ENCODE measurements at places on chromosomes 16 and 17.

DNA sequence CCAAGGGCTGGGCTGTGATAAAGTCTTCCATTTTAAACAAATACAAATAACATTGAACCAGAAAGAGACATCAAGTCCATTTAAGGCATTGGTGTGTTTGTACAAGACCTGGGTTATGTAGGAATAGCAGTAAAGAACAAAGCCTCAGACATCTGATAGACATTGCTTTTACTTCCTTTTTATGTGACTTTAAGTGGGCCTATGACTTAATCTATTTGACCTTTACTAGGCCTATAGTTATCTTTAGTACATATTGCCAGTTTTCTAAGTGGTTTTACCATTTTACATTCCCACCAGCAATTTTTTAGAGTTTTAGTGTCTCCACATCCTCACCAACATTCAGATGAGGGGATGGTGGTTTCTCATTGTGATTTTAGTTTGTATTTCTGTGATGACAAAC, 298.8 kb downstream of the ZFHX3 start:
- DNase-seq = no peak

DNA sequence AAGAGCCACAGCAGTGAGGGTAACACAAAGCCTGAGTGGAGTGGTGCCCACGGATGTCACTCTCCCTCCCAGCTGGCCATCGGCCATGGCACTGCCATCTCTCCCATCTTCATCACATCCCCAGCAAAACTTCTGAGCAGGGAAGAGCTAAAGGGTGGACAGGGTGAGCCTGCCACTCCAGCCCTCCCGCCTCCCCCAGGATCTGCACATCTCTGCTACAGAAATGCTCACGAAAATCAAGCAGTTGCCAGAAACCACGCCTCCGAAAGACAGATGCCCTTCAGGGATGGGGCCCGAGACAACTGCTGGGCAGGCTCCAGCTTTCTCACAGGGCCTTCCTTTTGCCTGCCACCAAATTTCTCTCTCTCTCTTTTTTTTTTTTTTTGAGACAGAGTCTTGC, 3.6 kb downstream of the GRIN2C start:
- DNase-seq = no peak

- DNase-seq = no peak
Observed at GRCh38 chr17:49519781-49520180, 24.7 kb downstream of the NGFR start.

- peak; percentile 41 for DNase-seq
Observed at GRCh38 chr17:40190197-40191021, 13.1 kb downstream of the RAPGEFL1 start.

- DNase-seq = no peak
Observed at GRCh38 chr17:54919425-54919824, 18.8 kb downstream of the TOM1L1 start.

GRCh38 chr17:34579017-34579946, at the start of gene TMEM132E:
TMEM132E (plus strand) TSS chr17:34579582; CDS start chr17:34581077, 1,495 bp downstream.
- no peak for DNase-seq

- peak; percentile 17 for DNase-seq
Observed at GRCh38 chr17:1144162-1144561, 35.6 kb downstream of the ABR start.

GRCh38 chr17:33015716-33016346, 24.2 kb downstream of the SPACA3 start:
- DNase-seq = no peak

GRCh38 chr16:17947637-17948036, 388.9 kb downstream of the NPIPA8 start:
- DNase-seq = no peak

DNA sequence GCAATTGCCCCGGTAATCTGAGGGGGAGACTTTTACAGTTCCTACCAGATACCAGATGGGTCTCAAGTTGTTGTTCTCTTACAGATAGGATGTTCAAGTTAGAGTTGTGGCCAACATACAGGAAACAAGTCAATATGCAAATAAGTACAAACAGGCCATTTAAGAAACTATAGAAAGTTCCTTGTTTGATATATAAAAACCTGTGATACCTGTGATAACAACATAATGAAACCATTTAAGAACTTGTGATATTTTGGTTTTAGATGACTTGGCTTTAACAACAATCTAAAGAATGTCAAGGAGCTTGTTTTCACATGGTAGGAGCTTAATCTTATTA, 16.8 kb downstream of the CDR2 start:
- no peak for DNase-seq

DNA sequence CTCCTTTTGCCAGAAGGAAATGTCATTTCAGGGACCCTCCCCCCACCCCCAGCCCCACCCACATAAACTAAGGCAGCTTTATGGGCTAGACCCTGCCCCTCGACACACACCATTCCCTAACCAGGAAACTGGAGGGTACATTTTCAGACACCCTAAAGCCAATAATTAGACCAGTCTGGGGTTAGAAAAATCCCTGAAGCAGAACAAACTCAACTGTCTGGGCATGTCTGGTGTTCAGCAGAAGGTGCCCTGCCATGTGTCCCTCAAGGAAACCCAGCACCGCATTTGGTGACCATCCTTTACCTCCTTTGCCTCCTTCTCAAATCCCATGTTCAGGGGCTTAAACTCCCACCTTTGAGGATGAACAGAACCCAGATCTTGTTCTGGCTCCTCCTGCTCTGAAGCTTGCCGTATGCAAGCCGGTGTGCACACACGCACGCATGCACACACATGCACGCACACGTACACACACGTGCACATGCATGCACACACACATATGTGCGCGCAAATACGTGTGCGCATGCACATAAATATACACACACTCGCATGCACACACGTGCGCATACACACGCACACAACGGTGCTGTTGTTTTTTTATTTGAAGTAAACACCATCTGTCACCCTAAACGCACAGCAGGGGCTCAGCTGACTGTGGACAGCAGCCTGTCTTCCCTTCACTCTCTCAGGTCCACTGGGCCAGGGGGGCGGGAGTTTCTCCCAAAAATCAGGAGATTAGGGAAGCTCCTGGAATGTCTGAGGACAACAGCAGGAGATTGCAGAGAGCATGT, 156.8 kb upstream of the TNRC6C start:
- DNase-seq = no peak

DNA sequence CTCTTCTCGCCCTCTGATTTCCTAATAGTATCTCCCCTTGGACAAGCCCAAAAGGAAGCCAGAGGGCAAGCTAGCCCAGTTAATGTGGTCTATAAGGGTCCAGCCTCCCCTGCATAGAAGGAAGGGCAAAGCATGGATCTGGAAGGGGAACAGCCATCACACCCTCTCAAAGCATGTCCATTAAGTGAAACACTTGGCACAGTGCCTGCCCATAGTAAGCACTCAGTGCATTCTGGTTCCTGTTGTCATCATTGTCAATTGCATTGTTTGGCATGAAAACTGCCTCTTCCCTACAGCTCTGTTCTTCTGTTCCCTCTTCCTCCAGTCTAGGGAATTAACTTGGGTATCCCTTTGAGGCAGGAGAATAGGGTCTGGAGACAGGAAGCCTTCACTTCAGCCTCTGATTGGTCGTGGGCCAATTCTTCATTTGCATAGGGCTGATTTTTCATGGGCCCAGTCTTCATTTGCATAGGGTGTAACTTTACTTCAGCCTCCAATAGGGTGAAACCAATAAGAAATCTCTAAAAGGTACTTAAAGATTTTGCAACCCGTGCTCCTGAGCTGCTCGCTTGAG, 81.4 kb downstream of the C17orf67 start:
- no peak for DNase-seq

- DNase-seq = peak; percentile 49
Observed at GRCh38 chr17:4004517-4005295, 40.5 kb upstream of the ATP2A3 start.

DNA sequence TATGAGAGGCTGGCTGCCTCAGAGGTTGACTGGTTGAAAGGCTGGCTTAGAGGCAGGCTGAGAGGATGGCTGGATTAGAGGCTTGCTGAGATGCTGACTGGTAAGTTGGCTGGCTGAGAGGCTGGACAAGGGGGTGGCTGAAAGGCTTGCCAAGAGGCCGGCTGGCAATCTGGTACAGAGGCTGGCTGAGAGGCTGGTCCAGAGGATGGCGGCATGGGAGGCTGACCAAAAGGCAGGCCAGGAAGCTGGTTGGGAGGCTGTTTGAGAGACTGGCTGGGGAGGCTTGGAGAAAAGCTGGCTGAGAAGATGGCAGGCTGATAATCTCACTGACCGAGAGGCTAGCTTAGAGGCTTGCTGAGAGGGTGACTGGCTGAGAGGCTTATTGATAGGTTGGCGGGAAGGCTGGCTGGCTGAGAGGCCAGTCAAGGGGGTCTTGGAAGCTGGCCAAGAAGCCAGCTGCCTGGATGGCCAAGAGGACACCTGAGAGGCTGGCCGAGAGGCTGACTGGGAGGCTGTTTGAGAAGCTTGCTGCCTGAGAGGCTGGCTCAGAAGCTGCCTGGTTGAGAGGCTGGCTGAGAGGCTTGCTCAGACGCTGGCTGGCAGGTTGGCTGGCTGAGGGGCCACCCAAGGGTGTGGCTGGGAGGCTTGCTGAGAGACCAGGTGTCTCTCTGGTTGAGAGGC, 34.2 kb upstream of the ACSM2B start:
- peak; percentile 96 for DNase-seq

DNA sequence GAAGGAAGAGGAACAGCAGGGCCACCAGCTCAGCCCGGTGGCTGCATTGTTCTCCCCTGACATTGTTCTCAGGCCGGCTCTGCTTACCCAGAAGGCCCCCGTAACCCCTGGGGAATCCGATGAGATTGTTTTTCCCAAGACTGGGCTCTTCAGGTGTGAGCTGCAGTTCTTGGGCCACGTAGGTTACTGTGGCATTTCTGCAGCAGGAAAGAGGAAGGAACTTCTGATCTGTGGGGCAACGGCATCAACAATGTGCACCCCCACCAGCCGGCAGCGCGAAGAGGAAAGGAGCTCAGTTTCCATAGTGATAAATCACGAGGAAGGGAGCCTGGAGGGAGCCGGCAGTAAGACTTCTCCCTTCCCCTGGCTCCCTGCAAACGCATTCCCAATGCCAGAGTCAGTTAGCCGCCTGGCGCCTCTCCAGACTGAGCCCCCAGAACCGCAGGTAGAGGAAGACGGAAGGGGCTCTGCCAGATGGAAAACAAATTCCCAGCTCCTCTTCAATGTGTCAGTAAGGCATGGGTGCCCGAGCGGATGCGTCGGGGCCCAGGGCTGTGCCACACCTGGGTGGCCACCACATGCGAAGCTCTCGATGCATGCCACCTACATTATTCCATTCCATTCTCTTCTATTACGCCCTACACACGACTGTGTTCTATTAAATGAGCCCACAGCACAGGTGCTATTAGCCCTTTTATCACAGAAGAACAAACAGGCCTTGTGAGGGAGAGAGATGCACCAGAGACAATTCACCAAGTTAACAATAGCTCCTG, 21.5 kb upstream of the PECAM1 start:
- no peak for DNase-seq

DNA sequence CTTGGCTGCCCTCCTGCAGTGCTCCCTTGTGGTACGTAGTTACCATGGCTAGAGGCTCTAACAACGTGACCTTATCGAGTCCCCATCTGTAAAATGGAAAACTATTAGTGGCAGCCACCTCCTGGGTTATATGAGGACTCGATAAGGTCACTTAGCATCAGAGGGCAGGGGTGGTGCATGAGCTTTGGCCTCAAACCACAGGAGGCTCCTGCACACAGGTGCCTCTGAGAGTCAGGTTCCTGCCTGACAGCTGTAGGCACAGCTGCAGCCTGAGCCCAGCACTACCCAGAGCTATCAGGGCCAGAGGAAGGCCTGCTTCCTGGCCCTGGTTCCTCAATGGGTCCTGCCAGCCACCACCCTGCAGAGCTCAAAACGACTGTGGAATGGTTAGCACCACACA, 57.2 kb upstream of the SEC14L1 start:
- DNase-seq = no peak

GRCh38 chr16:84881702-84882521, 62.1 kb downstream of the CRISPLD2 start:
- no peak for DNase-seq

DNA sequence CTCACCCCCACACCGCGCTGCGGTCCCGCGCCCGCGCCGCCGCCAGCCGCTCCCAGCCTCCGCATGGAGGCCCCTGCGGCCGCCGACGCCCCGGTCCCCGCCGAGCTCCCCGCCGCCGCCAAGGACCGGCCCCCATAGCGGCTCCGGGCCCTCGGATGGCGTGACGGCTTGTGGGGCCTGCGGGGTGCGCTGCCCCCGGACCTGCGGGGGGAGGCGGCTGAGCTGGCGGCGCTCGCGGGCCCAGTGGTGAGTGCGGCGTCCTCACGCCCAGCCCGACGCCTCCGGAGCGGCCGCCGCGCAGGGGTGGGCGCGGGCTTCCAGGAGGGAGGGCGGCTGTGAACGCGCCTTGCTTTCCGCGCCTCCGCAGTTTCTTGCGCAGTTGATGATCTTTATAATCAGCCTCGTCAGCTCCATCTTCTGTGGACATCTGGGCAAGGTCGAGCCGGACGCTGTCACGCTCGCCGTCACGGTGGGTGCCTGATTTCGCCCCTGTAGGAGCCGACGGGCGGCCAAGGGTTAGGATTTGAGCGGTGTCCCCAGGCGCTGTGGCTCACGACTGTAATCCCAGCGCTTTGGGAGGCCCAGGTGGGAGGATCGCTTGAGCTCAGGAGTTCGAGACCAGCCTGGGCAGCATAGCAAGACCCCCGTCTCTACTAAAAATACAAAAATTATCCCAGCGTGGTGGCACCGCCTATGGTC, 46.4 kb downstream of the SLC47A1 start:
- DNase-seq = no peak

DNA sequence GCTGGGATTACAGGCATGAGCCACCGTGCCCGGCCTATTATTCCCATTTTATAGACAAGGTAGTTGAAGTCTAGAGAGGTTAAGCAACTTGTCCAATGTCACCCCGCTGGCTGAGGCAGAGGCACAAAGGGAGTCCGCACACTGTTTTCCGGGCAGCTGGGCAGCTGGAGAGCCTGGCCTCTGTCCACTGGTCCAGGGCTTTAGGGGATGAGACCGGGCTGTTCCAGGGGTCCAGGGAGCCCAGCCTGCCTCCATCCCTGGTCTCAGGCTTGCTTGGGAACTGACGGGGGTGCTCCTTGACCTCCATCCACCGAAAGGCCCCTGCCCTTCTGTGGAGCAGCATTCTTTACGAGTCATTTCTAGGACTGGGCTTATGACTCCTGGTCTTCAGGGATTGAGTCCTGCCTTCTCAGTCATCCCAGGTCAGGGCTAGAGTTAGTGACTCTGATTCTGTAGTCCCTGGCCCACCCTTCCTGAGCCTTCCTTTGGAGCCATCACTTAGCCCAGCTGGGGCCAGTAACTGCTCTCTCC, 37.5 kb downstream of the SOCS3 start:
- DNase-seq = no peak

- DNase-seq = no peak
Observed at GRCh38 chr17:14672830-14673229, 371.9 kb downstream of the HS3ST3B1 start.

DNA sequence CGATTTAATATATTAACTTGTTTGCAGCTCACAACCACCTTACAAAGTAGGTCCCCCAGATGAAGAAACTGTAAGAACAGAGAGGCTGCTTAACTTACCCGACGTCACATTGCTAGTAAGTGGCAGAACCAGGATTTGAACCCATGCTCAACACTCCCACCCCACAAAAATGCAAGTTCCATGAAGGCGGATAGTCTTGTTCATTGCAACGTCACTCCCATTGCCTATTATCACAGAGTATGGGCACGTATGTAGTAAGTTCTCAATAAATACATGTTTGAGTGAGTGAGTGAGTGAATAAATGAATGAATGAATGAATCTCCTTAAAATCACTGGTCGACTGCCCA, 1.1 kb downstream of the USP31 start:
- no peak for DNase-seq
